Kidney glomerular epithelial cell (primary cell): ENCODE measurements at places on chromosomes 12 and 14.

- DNase-seq = peak; percentile 46
Observed at GRCh38 chr14:36478782-36479181, 41.2 kb downstream of the NKX2-1 start.

GRCh38 chr12:24152270-24152669 is 202.8 kb upstream of the SOX5 start:
- no peak for DNase-seq

DNA sequence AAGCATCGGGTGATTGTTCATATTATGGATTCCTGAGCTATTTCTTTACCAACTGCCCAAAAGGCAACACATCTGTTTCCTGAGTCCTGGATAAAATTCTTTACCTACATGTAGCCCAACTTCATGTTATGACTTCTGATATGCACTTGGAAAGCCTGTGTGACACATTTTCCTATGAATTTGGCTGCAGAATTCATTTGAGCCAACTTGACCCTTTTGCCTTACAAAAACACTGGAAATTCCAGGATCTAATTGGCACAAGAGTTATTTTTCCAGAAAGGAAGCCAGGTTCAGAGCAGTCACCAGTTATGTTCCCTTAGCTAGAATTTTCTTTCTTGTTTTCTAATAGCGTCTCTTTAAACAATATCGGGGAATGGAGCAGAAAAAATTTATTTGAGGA is 202.5 kb upstream of the LRIG3 start:
- DNase-seq = no peak

DNA sequence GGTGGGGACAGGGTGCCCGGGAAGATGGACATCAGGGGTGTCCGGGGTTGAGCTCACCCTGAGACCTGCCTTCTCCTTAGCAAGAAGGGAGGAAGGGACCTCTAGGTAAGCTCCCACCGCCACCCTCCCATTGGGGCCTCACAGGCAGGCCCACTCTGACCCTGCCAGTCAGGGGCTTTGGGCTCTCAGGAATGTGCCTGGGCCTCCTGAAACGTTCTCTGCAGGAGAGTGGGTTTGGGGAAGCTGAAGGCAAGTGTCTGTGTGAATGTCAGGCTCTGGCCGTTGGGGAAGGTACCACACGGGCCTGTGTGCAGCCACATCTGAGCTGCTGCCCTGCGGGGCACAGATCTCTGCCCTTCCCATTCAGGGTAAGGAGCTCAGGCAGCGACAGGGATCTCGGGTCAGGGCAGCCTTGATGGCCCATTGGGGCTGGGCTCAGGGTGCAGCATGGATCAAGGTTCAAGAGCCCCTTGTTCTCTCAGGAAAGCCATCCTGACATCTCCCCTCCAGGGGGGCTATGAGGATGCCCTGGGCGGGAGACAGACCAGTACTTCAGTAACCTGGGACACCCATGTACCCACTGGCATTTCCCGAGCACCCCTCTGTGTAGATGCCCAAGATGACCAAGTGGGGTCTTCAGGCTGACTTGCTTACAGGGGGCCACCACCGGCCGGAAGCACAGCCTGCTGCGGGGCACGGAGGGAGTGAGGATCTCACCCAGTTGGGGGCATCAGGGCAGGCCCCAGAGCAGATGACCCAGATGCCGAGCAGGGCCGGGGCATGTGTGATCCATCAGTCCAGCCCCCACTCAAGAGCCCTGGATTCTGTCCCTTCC is 29.7 kb downstream of the FAM222A start:
- no peak for DNase-seq

GRCh38 chr12:193261-193660 is 20.7 kb downstream of the SLC6A12 start:
- no peak for DNase-seq

- DNase-seq = peak; percentile 50
Observed at GRCh38 chr14:94423453-94424056, 29.0 kb downstream of the SERPINA11 start.

- no peak for DNase-seq
Observed at GRCh38 chr12:132290203-132290540, 39.2 kb downstream of the GALNT9 start.

GRCh38 chr14:92516966-92517506 is 3.5 kb downstream of the RIN3 start:
- DNase-seq = no peak

DNA sequence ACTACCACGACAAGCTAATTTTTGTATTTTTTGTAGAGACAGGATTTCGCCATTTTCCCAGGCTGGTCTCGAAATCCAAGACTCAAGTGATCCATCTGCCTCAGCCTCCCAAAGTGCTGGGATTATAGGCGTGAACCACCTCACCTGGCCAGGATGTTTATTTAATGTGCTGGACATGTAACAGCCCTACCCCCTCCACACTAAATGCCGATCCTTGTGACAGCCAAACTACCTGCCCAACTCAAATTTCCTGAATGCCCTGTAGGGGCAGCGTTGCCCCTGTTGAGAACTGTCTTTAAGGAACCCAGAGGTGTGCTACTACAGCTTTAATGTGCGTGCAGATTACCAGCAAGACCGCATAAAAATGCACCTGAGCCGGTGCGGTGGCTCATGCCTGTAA is 48.1 kb downstream of the KCNK13 start:
- no peak for DNase-seq

DNA sequence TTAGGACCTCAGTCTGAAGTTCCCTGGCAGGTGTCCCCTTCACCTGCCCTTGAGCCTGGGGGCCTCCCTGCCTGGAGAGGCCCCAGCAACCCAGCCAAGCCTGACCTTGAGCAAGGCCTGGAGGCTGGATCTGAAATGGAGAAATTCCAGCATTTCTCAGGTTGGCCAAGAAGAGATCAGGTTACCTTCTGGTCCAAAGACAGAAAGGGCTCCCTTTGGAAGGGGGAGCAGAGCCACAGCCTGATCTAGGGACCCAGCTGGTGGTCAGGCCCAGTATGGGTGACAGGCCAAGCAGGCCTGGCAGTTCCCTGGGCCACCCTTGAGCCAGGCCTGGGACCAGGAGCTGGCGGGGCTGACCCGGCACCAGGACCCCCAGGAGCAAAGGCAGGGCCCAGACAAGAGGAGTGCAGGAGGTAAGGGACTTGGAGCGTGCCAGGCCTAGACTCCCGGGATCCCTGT is 82.8 kb downstream of the TNFAIP2 start:
- no peak for DNase-seq

GRCh38 chr12:106190581-106190980 is 51.8 kb upstream of the NUAK1 start:
- no peak for DNase-seq

- DNase-seq = no peak
Observed at GRCh38 chr12:68884251-68884650, 48.7 kb downstream of the CPM start.

DNA sequence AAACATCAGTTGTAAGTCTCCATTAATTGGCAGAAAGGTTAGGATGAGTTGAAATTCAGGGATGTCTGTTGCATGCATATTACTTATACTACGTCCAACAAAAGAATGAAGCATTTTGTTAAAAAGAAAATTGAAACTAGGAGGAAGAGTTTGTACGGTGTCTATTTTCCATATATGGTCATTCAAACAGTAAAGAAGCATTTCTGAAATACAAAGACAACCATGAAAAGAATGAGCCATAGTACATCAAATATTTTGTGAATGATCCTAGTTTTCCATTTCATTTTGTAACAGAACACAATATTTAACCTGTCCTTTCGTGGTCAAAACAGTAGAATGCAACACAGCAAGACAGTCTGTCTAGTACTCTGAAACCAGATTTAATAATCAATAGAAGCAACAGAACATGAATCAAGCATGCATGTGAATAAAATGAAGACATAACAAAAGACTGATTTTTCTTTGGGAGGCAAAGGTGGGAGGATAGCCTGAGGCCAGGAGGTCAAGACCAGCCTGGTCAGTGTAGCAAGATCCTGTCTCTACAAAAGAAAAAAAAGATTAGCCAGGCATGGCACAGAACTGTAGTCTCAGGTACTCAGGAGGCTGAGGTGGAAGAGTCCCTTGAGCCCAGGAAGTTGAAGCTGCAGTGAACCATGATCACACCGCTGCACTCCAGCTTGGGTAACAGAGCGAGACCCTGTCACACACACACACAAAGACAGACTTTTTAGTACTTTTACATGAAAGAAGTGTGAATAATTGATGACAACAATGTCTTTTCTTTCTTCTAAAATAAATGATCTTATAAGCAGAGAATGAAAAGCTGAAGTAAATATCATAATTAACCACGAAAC is 156.0 kb downstream of the LRIG3 start:
- DNase-seq = peak; percentile 23

GRCh38 chr12:98894412-98895085 is 249.5 kb downstream of the APAF1 start:
- DNase-seq = no peak

DNA sequence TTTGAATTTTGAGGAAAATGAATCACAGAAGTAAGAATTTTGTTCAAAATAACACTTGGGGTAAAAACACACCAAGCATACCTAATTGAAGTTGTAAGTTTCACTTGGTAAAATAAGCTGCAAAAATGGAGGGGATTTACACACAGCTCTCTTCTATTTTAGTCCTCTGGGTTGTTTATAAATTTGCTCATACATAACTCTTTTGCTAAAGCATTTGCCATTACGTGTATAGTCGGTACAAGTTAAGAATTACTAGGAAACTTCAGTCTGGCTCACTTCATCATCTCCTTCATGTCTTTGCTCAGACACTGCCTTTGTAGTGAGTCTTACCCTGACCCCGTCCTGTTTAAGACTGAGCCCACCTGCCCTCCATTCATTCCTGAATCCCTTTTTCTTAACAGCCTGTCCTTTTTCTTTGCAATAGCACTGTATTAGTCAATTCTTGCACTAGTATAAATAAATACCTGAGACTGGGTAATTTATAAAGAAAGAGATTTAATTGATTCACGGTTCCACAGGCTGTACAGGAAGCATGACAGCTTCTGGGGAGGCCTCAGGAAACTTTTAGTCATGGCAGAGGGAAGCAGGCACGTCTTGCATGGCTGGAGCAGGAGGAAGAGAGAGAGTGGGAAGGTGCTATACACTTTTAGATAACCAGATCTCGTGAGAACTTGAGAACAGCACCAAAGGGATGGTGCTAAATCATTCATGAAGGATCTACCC is 451.1 kb downstream of the PCNX1 start:
- DNase-seq = no peak

DNA sequence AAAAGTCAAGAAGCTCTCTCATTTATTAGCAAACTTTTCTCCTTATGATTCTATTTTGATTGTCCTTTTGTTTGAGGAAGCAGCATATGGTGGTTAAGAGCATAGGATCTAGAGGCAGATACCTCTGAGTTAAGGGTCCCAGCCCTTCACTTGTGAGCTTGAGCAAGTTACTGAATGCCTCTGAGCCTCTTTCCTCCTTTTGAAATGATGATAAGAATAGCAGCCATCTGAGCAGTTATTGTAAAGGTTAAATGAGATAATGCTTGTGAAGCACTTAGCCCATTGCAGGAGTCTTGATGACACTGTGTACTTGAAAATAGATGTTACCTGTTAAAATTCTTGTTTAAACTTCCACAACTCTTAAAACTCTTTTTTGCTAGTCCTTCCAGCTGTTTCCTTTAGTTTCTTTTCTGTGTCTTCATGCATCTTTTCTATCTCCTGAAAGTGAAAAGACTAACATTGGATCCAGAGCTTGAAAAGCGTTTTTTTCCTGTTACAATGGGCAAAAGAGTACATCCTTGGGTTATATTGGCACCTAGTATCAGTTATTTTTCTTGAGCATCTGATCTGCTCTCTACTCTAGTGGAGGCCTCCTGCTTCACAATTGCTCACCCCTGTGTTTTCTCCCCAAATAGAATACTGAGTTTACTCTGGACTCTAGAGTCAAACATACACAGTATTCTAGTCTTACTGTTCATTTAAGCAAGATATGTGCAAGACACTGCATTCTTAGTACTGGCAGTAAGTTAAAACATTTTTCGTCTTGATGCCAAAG is 3.1 kb downstream of the HIF1A start:
- peak; percentile 56 for DNase-seq

DNA sequence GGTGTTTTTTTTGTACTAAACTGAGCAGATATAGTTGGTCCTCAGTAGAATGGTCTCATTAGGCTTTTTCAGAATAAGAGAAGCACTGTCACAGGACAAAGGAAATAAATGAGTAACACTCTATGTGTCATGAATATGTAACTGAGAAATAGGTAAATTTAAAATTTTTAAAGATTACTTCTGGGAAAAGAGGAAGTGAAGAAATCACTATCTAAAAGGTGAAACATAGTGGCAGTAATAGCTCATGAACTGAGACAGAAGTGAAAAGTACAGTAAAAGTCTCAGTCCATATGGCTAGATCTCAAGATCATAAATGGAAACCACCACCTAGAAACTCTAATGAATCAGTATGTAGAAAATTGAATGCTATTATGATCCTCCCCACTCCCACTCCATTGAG is 89.3 kb upstream of the TTC7B start:
- DNase-seq = no peak

GRCh38 chr12:123268850-123269249 is 2.8 kb downstream of the CDK2AP1 start:
- no peak for DNase-seq

- no peak for DNase-seq
Observed at GRCh38 chr12:29255042-29255441, 106.0 kb downstream of the FAR2 start.

DNA sequence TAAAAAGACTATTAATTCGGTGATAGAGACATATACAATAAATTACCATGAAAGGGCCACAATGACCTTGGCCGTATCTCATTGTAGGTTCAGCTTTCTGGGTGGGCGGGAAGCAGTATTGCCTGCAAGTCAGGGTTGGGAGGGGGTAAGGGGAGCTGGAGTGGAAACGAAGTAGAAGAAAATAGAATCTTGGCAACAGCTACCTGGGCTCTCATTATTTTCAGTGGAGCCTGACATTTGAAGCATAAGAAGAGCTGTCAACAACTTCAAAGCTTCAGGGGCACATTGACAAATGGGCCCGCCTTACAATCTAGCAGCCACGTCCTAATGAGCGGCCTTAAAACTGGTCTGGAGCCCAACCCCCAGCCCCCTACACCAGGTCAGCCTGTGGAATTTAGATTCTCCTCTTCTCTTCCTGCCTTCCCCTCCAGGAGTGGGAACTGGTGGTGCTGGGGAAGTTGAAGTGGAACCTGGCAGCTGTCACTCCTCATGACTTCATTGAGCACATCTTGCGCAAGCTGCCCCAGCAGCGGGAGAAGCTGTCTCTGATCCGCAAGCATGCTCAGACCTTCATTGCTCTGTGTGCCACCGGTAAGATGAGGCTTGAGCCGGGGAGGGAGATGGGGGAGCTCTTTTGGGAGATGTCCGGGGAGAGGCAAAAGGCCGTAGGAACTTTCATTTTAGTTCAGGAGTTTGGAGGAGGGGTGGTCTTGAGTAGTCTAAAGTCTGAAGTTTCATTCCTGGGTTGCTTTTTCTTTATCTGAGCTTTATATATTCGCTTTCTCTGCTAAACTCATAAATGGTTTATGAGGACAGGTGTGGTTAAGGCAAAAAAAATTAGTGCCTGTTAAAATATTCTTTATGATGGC is 5.0 kb downstream of the CCND2 start:
- DNase-seq = no peak

DNA sequence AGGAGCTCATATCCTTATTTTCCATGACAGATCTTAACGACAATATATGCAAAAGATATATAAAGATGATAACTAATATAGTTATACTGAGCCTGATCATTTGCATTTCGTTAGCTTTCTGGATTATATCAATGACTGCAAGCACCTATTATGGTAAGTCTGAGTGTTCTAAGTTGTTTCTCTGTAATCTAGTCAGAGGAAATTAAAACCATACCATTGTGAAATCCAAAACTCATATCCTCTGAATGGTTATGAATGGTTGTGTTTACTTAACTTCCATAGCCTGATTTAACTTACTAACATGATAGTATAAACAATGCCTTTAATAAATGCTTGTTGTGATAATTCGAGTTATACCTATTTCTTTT is 760 bp downstream of the TMEM19 start:
- DNase-seq = no peak

- no peak for DNase-seq
Observed at GRCh38 chr12:96233939-96234461, 39.8 kb downstream of the ELK3 start.
